Esophagus squamous epithelium (tissue), 5 donors: ENCODE measurements at places on chromosomes 5 and 9.

GRCh38 chr5:169918228-169918627, 62.1 kb downstream of the INSYN2B start:
- no peak for DNase-seq

DNA sequence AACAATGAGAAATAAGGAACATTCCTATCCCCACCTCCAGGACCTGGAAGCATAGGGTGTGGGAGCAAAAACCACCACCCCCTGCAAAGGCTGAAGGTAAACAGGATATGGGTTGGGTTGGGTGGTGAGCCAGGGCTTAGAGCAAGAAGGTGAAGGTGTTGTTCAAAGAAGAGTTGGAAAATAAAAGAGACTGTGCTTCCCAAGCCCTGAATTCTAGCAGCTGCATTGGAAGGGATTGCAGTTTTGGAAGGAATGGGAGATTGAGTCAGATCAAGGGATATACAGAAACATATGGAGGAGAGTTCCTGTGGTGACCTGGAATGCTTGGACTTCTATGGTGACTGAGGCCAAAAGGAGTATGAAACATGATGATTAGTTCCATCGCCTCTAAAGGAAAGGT, 24.7 kb upstream of the MTAP start:
- no peak for DNase-seq

GRCh38 chr5:140005145-140005591, 37.9 kb downstream of the NRG2 start:
- no peak for DNase-seq

DNA sequence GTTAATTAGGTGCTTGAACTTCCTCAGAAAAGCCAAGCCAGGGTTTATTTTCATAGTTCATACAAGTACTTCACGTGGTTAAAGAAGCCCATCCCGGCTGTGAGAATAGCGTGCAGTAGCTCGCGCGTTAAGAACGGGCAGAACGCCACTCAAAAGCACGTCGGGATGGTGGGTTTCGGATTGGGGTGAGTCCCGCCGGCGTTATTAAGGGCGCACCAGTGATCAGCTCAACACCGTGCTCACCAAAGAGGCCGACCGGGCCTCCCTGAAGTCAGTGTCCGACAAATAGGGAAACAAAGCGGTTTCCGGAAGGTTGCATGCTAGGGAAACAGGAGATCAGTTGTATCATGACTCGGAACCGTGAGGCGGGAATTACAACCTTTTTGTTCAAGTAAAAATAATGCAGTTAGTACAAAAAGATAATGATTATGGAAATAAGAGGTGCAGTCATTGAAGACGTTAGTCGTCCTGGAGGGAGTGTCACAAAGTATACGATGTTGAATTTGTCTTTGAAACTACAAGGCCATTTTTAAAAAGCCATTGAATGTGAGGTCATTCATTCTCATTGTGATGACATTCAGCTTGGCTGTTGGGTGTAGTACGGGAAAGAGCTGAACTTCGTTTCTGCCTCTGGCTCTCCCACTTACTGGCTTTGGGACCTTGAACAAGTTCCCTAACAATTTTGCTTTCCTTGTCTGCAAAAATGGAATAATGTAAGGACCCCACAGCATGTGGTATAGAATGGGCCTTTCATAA, 992 bp downstream of the SETD9 start:
- no peak for DNase-seq

DNA sequence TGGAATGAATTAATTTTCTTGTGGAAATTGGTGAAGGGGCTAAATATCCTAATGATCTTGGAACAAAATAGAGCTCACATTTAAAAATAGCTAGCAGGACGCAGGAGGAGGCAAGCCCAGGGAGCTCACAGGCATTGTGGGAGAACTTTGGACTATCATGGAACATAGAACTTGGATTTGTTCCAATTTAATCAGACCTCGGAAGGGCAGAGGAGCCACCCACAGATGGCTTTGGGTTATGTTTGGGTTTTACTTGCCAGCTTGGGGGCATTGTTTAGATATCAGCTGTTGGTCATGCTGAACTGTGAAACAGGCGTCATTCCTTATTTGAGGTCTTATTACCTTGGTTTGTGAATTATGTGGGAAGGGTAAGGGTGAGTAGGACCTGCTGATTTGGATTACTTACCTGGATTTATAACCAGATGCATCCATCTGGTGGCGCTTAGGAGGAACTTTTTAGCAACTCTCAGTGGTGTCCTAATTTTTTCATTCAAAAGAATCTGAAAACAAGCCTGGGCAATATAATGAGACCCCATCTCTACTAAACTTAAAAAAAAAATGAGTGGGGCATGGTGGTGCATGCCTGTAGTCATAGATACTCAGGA, 14.1 kb upstream of the PTGR1 start:
- no peak for DNase-seq

DNA sequence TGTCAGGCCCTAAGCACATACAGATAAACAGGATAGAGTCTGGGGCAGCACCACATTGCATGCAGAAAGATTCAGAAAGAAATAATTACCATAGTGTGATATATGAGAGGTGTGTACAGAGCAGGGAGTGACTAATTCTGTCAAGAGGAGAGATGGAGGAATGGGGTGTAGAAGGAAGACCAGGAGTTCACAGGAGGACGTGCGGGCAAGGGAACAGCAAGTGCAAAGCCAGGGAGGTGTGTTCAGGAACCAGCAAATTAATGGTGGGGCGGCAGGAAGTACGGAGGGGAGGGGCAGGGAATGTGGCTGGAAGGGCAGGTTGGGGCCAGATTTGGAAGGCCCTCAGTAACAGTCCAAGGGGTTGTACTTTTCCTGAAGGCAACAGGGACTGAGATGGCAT, 17.4 kb downstream of the EGR1 start:
- no peak for DNase-seq

DNA sequence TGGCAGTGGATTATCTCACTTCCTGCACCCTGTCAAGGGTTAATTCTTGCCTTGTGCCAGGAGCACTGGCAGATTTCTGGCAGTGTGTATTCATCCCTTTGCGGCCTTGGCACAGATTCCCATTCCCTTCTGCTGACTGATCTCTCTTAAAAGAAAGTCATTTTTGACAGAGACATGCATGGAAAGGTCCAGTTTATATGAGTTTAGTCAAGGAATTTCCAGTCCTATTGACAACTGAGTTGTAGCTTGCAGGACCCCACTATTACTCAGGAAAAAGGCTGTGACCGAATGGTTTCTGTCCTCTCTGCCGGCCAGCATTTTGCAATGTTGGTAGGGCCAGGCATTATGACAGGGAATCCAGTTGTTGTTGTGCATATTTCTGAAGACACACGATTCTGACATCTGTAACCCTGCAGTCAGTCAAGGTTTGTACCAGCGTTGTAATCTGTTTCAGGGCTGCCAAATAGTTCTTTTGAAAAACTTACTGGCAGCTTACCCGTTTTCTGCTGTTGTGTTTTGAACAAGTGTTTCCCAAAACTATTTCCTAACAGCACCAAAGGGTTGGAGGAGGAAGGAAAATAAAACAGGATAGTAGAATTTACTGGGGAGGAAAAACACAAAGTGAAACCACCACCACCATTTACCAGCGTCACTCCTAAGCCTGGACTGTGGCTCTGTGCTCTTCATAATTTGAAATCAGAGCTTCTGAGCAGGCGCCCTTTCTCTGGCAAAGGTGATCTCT, 243.4 kb upstream of the KLF4 start:
- DNase-seq, result no peak

GRCh38 chr5:83050723-83051340, 26.4 kb downstream of the TMEM167A start:
- no peak for DNase-seq

DNA sequence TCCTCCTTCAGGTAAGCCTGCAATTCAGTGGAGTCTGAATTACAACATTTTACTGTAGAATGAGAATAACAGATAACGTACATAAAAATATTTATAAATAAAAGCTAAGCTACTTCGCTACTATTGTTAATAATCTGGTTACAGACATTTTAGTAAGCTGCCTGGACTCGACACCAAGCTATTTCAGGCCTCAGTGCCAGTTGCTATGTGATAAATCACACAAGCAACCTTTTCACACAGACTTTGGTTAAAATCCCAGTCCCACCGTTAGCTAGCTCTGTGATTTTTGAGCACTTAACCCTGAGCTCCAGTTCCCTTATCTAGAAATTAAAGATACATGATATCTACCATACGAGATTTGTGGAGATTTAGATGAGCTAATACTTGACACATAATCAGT, 99.9 kb downstream of the RFK start:
- no peak for DNase-seq

- no peak for DNase-seq
These were observed 34.7 kb upstream of the SLC22A5 start for GRCh38 chr5:132334812-132335211.

- DNase-seq, result no peak
These were observed 1045.6 kb upstream of the WWC1 start for GRCh38 chr5:167245868-167246267.

- no peak for DNase-seq
These were observed 271.9 kb upstream of the ADAMTS16 start for GRCh38 chr5:4868140-4868735.

GRCh38 chr5:1037671-1038416, 29.2 kb downstream of the NKD2 start:
- DNase-seq, result no peak
